ENCODE measurements at places on chromosomes 11 and 22. TPM values are rescaled to one million over a fixed set of nuclear protein-coding genes. Genes with fewer than 3 reads are reported as not detected.

DNA sequence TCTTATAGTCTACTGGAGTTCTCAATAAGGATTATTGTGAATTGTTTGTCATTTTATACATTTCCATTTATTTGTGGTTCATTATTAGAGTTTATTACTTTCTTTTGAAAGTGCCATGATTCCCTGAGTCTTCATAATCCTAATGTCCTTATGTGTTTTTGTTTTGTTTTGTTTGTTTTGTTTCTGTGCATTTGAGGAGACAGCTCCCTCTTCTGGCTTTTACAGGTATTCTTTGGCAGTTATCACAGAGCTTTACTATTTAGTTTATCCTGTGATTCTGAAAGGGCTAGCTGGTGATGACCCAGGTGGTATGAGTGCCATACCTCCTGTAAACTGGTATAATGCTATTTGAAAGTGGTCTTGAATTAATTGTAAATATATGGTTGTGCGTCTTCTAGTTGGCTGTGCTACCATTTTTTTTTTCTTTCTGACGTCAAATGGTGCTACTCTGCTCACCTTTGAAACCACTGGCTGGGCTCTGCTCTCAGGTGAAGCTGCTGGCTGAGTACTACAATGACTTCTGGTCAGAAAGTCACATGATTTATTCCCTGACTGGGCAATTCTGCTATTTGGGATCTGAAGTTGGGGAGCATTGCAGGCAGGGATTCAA is 751.2 kb downstream of the JRKL start:
- DNase-seq = peak; percentile 4

GRCh38 chr11:67486481-67487195 is 3.8 kb downstream of the AIP start:
- no peak for DNase-seq

DNA sequence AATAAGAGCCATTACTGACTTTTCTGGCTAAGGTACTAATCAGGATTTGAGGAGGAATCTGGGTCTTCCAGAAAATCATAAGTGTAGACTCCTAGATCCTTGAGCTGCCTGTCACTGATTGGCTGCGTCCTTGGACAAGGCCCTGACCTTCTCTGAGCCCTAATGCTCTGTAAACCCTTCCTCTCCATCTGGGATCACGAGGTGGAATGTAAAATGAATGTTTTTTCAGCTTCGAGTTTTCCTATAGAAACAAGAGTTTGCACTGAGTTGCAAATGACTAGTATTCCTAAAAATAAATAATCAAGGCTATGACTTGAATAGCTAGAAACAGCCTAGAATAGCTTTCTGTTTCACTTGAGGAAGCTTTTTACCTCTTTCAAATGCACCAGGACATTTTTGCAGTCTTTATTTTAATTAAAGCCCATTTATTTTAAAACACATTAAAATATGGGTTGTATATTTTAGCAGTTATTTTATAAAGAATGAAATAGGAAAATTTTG is 1.1 kb upstream of the DIXDC1 start:
- no peak for DNase-seq

DNA sequence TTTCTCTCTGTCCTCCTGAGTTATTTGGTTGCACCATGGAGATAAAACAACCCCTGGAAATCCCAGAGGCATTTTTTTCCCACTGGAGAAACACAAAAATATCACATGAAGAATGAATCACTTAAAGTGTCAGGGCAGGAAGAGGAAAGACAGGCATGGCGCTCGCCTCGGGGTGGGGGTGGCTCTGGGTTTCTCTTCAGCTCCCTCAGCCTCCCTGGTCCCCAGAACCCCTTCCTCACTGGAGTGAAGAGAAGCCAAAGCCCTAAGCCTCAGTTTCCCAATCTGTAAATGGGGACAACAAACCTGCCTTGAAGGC is 938 bp downstream of the SHISAL1 start:
- peak; percentile 76 for DNase-seq

DNA sequence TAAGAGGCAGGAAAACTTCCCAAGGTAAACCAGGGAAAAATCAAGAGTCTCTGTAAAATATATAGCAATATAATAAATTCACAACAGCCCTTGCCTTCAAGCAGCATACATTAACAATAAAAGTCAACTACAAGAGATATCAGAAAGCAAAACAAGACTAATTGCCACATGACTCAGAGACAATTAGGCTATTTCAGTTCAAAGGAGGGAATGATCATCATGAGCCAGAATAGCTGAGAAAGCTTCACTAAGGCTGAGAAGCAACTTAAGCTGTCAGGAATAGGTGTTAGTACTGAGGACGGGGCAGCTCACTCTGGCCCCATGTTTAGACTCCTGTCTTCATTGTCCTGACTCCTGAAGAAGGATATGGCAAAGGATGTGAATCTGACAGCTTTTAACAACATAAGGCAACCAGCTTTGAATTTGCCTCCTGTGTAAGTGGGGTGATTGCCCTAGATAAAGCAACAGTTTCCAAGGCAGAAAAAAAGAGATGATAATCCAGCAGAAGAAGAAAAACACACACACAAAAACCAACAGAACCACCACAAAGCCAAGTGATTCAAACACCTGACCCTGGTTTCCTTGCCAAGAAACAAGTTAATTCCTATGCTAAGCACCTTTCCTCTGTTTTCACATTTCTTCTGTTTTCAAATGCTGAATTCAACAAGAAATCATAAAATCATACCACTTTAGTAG is 60.8 kb downstream of the SIK3 start:
- DNase-seq = no peak

DNA sequence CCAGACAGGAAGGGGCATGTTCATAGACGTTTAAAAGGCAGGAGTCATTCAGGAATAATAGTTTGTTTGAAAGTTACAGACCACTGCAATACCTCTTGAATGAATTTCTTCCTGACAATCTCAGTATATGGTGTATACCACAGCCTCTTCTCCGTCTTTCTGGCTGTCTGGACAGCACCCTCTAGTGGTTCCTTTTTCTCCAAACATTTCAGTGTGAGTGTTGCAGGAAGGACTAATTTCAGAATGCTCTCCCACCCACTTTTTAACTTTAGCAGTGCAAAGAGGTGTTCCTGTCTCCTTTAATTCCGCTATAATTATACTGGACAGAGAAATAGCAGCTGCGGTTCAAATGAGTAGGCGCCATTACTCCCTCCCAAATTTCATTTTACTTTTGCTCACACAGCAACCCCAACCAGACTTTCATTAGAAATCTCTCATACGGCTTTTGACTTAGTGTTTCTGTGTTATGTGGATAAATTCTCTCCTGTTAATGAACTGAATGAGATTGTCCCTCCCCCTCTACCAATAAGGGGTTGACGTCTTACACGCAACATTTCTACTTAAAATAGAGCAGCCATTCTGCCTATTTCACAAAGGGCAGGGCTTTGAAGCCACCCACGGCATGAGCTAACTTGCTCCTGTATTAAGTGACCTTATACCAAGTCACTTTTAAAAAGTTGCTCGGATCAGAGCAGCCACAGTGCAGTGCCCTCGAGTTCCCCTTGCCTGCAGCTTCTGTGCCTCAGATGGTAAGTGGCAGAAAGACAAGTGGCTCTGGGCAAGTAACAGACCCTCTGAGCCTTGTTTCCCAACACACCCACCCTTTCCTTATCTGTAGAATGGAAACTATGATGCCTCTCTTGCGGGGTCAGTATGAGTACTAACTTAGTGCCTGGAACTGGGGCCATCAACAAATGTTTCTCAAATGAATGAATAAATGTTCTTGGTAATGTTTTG is 368.6 kb downstream of the OPCML start:
- DNase-seq = peak; percentile 3

DNA sequence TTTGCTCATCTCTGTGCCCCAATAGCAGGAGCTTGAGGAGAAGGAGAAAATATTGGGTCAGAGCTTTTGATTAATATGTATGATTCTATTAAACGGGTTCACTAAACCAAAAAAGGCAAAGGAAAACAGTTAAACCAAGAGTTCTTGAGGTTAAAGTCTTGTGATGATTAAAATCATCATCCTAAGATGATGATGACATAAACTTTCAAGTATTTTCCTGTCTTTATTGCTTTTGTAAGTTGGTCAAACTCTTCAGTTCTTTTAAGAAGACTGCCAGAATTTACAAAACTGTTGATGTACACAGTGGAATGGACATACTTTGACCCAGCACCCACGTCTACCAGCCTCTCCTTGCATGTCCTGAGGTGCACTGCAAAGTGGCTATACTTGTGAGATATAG is 41.0 kb downstream of the FDX1 start:
- no peak for DNase-seq

DNA sequence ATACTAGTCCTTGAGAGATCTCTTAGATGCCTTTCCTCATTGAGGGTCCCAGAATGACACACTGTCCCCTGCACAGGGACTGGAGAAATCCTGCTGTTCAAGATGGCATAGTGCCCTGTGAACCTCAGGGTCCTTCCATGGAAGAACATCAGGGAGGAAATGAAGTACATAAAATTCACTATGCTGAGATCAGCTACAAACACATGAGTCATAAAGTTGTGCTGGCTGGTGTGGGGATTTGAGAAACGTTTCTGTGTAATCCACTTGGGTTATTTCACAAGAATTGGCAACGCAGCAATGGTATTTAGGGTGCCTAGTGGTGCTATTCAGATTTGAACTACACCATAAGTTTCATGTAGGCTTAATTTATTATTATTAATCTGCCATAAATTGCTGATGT is 174.4 kb downstream of the MAML2 start:
- DNase-seq = peak; percentile 86

- DNase-seq = no peak
Observed at GRCh38 chr11:72265951-72266350, 22.0 kb upstream of the PHOX2A start.

GRCh38 chr11:133687781-133688180 is 155.5 kb upstream of the OPCML start:
- no peak for DNase-seq

DNA sequence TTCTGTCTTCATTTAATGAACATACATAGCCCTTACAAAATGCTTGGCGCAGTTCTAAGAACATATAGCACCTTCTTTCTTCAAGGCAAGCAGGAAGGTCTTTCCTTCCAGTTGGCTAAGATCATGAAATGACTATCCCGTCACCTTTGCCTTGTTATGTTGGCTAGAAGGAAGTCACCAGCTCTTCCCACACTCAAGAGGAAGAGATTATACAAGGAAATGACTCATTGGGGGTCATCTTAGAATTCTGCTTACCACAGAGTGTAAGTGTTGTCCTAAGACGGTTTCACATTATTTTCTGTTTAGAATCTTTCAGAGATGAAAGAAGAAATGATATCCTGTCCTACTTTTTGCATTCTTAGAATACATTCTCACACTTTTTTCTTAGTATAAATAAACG is 808.0 kb upstream of the LUZP2 start:
- peak; percentile 81 for DNase-seq

DNA sequence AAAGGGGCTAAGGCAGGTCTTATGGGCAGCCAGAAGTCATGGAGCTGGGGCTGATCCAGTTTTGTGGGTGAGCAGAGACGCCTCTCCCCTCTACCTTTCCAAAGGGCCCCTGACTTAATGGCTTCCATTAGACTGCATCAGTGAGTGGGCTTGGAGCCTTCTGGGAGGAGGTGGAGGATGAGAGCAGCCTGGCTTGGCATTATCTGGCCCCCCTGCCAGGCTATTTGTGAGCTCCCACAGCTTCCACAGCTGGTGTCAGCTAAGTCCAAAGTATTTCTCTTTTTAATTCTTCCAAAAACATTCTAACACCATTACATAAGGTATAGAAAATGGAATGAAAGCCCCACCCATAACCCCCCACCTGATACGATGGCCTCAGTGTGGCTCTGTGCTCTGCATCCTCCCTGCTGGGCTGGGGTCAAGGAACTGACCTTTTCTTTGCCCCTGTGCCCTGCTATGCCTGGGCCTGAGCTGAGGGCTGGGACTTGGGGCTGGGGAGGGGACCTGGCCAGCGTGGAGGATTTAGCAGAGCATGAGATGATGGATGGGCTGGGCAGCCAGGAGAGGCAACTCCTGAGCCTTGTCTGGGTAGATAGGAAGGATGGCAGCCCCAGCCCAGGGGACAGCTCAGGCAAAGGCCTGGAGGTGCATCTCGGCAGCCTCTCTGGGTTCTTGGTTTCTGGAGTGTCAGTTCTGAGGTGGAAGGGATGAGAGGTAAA is 4.0 kb downstream of the AIFM3 start:
- no peak for DNase-seq

DNA sequence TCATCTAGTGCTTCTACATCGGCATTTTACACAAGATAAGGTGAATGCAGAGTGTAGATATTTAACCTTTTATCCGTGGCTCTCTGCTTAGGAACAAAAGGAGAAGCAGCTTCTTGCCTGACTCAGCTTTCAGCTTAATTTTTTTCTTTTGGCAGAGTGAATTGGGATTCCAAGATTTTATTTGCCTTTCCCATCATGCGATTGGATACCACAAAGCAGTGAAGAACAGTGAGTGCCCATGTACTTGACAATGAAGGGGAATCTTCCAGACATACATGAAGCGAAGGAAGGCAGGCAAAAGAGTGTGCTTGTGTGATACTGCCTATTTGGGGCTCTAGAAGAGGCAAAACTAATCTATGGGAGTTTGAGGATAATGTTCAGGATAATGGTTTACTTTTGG is 17.0 kb upstream of the CHKA start:
- no peak for DNase-seq

DNA sequence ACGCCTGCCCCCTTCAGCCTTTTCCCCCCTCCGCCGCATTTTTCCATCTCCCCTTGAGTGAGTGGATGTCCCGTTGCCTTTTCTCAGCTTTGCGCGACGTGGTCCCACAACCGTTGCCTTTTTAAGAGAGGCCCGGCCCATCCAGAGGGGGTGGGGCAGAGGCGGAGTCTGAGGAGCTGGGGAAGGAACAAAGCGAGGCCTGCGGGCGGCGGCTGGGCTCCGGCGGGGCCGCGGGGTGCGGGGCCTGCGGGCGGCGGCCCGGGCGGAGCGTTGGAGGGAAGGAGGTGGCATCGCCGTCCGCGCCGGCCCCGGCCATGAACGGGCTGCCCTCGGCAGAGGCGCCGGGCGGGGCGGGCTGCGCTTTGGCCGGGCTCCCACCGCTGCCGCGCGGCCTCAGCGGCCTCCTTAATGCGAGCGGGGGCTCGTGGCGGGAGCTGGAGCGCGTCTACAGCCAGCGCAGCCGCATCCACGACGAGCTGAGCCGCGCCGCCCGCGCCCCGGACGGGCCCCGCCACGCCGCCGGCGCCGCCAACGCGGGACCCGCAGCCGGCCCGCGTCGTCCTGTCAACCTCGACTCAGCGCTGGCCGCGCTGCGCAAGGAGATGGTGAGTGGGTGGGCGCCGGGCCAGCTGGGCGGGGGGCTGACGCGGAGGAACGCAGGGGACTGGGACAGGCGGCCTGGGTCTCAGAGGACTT is at the start of gene FAM89B:
Gene FAM89B (plus strand): TSS at position 183 of the 696 bp plus-strand sequence. CDS start 132 bp downstream, at position 315.
- peak; percentile 79 for DNase-seq

DNA sequence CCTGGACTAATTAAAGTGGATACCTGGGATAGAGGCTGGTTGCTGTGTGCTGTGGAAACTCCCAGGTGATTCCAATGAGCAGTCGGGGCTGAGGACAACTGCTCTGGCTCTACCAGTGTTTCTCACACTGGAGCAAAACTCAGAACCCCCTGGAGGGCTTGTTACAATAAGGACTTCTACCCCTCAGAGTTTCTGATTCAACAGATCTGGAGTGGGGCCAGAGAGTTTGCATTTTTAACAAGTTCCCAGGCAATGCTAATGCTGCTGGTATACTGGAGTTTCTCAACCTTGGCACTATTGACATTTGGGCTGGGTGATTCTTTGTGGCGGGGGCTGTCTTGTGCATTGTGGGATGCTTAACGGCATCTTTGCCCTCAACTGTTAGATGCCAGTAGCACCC is 353.7 kb downstream of the MIAT start:
- DNase-seq = no peak

- peak; percentile 43 for DNase-seq
Observed at GRCh38 chr11:113272281-113272680, 42.1 kb upstream of the TTC12 start.

A4GALT gene
- total RNA-seq = 22.6 TPM

SYCE3 gene
- not detected for total RNA-seq

TYR gene
- not detected for total RNA-seq

YPEL1 gene
- 0.80 TPM for total RNA-seq

GGTLC2 gene
- not detected for total RNA-seq

Measured in LHCN-M2 (cell line).